WTC11 (cell line): ENCODE measurements at places on chromosomes 4 and X. TPM values are rescaled to one million over a fixed set of nuclear protein-coding genes. Genes with fewer than 3 reads are reported as not detected.

AWAT2 gene
- total RNA-seq: not detected in 3 replicates

WDR1 gene
- total RNA-seq: 288 to 306 TPM (median 288 TPM) in 3 replicates

SSX2 gene
- 0.33 TPM in 1 of 3 replicates, not detected in the others for total RNA-seq

NOX1 gene
- not detected in 3 replicates for total RNA-seq

ENPEP gene
- total RNA-seq: 0.33 to 0.98 TPM (median 0.39 TPM) in 3 replicates

GCNA gene
- 1.0 to 1.6 TPM (median 1.3 TPM) in 3 replicates for total RNA-seq

GAGE2A gene
- 0.62 to 0.83 TPM in 2 of 3 replicates, not detected in the other for total RNA-seq

DNA sequence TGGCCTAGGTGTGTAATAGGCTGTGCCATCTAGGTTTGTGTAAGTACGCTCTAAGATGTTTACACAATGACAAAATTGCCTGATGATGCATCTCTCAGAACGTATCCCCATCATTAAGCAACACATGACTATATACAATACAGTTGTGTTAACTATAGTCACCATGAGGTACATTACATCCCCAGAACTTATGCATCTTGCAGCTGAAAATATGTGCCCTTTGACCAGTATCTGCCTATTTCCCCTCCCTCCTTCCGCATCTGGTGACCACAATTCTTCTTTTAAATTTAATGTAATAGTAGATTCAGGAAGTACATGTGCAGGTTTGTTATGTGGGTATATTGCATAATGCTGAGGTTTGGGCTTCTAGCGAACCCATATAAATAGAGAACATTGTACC lies 239.8 kb upstream of the IL1RAPL1 start:
- H3K27me3 ChIP-seq: no peaks in the 10 kb centered on the region; the same call in 1 of the 2 replicates
- H3K27ac ChIP-seq: no peak overlapping the region
- no peak for DNase-seq
- H3K4me3 ChIP-seq: no peak overlapping the region
- no peaks in the 10 kb centered on the region for H3K36me3 ChIP-seq

- H3K36me3 ChIP-seq: no peaks in the 10 kb centered on the region
- no peak overlapping the region for H3K4me3 ChIP-seq
- H3K27ac ChIP-seq: no peak overlapping the region
- no peak for DNase-seq
Measured at GRCh38 chr4:108893468-108893867, 130.6 kb upstream of the ETNPPL start.

- H3K27ac ChIP-seq: no peak overlapping the region
- H3K4me1 ChIP-seq: peaks cover 19% of the 10 kb centered on the region
- no peaks in the 10 kb centered on the region for H3K27me3 ChIP-seq
- no peak for DNase-seq
Measured at GRCh38 chr4:123034023-123034422, 111.6 kb upstream of the NUDT6 start.

- no peak overlapping the region for H3K4me3 ChIP-seq
- H3K4me1 ChIP-seq: peaks cover 5% of the 10 kb centered on the region
- no peak overlapping the region for H3K27ac ChIP-seq
- DNase-seq: peak; percentile 14
Measured at GRCh38 chrX:129823115-129823514, 20.6 kb downstream of the ZDHHC9 start.

DNA sequence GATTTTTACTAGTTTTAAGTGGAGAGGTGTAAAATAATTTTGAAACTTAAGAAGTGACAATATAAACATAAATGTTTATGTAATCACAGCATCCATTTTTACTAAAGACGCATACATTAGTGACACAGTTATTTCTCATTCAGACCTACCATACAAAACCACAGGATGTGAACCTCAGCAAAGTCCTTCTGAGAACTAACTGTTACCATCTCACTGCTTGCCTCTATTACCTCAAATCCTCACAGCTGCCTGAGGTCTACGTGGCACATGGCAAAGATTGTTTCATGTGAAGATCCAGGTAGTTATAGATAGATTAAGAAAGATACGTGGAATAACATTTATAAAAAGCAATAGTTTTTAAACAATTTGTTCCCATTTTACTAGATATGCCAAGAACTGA lies 189.0 kb downstream of the SLITRK2 start:
- H3K4me3 ChIP-seq: no peak overlapping the region
- H3K4me1 ChIP-seq: no peaks in the 10 kb centered on the region
- no peak for DNase-seq
- no peak overlapping the region for H3K27ac ChIP-seq

GRCh38 chrX:46770000-46770816 lies 11.3 kb upstream of the SLC9A7 start:
- no peaks in the 10 kb centered on the region for H3K36me3 ChIP-seq
- no peaks in the 10 kb centered on the region; the same call in 1 of the 2 replicates for H3K27me3 ChIP-seq
- no peak overlapping the region for H3K27ac ChIP-seq
- no peak overlapping the region for H3K4me3 ChIP-seq
- no peak for DNase-seq

GRCh38 chrX:97691901-97692455 lies 808.3 kb downstream of the RPA4 start:
- 0 out of 2 replicates have a peak overlapping the region, but pooled peaks have one; percentile 7 for H3K27ac ChIP-seq
- no peak for DNase-seq

DNA sequence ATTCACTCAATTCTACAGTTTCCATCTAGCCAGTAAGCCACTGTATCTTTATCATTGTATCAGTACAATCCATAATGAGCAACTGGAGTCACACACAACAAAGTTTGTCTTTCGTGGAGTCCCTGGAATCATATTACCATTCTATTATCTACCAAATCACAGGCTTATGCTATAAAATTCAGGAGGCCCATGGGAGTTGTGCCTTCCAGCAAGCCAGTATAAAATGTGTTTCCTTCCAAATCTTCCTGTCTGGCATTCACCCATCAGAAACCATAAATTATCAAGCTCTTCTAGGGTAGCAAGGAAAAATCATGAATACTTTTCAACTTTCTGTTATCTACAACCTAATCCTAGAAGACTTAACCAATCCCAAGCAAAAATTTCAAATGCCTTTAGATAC lies 1383.3 kb upstream of the PCDH7 start:
- H3K36me3 ChIP-seq: no peaks in the 10 kb centered on the region
- DNase-seq: no peak
- H3K27ac ChIP-seq: no peak overlapping the region
- no peak overlapping the region for H3K4me3 ChIP-seq

GRCh38 chr4:1207603-1208265 lies 35.4 kb upstream of the SPON2 start:
- no peak overlapping the region for H3K4me3 ChIP-seq
- no peak overlapping the region for H3K27ac ChIP-seq
- DNase-seq: peak; percentile 11
